Activated naive CD8-positive, alpha-beta T cell treated with anti-CD3 and anti-CD28 coated beads for 36 hours (primary cell): ENCODE measurements at places on chromosomes 13 and 19.
A peak's percentile ranks its signal among the peaks of the same experiment; 100 is the strongest.

- no peak for DNase-seq
These were observed 5.4 kb downstream of the COL4A2 start for GRCh38 chr13:110312339-110313031.

- DNase-seq = peak; percentile 73
These were observed 5.3 kb upstream of the HCN2 start for GRCh38 chr19:584240-585001.

- no peak for DNase-seq
These were observed 64.3 kb downstream of the SPRY2 start for GRCh38 chr13:80276371-80277289.

DNA sequence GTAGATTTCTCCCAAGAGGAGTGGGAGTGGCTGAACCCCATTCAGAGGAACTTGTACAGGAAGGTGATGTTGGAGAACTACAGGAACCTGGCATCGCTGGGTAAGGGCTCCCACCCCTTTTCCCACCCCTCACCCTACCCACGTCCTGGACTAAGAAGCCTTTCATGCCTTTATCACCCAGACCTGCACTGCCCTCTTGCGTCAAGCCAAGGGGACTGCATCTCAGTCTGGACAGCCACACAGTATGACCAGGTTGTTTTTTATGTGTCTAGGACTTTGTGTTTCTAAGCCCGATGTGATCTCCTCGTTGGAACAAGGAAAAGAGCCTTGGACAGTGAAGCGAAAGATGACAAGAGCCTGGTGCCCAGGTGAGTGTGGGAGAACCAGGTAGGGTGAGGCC lies 8.8 kb downstream of the ZFP28 start:
- no peak for DNase-seq

DNA sequence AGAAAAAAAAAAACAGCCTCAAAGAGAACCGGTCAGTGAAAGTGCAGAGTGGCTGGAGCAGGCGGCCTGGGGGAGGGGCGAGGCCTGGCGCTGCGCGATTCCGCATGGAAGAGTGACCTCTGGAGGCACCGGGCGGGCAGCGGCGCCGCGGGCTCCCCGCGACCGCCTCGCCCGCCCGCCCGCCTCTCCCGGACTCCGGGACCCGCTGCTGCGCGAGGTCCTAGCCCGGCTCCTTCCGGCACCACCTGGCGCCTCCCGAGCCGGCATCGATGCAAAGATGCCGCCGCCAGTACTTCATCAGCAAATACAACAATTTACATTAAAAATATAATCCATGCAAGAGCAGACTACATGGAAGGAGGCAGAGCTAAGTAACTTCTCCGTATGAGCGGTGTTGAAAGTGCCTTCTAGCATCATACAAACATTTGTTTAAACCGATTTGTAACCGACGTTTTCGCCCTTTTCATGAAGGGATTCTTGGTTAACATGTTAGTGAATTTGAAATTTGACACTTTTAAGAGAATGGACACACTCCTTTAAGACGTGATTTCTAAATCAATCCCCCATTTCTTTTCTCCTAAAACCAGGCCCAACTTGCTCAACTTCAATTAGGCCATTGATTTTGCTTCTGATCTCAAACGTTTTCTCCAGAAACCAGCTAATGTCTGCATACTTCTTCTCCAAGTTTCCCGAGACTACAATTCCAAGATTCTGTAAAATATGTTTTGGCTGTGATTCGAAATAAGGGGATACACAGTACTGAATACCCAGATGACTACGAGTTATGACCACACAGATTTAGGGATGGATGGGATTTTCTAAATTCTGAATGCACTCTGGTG lies 2.1 kb downstream of the EFNB2 start:
- DNase-seq = peak; percentile 23

GRCh38 chr13:110643768-110644421 lies 28.6 kb downstream of the NAXD start:
- DNase-seq = no peak

DNA sequence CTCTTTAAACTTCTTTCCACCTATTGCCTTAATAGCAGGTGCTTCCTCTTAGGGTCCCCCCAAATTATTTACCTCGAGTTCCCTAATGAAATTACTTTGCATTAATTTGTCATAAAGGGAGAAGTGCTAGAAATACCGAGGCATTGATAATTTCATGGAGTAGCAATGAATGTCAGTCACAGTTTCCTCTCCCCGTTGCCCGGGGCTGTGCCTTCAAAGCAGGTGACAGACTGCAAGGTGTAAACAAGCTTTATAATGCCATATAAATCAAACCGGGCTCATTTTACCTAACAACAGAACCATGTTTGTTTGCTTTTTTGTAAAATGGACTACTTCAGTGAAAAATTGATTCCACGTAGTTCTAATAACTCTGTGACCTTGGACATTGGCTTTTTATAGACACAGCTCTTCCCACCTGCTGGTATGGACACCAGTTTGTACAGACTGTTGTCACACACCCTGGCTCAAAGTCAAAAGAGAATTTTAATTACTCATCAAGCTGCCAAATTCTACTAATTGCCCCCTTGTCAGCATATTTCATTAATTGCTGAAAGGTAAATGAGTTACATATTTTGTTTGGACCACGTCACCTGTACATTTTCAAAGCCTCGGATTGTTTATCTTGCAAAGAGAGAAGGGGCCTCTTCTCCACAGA lies 171.1 kb downstream of the STK24 start:
- no peak for DNase-seq

GRCh38 chr19:13095393-13095784 lies 7.3 kb downstream of the LYL1 start:
- DNase-seq = no peak

- DNase-seq = no peak
These were observed 932.8 kb upstream of the SLITRK6 start for GRCh38 chr13:86731987-86732386.

DNA sequence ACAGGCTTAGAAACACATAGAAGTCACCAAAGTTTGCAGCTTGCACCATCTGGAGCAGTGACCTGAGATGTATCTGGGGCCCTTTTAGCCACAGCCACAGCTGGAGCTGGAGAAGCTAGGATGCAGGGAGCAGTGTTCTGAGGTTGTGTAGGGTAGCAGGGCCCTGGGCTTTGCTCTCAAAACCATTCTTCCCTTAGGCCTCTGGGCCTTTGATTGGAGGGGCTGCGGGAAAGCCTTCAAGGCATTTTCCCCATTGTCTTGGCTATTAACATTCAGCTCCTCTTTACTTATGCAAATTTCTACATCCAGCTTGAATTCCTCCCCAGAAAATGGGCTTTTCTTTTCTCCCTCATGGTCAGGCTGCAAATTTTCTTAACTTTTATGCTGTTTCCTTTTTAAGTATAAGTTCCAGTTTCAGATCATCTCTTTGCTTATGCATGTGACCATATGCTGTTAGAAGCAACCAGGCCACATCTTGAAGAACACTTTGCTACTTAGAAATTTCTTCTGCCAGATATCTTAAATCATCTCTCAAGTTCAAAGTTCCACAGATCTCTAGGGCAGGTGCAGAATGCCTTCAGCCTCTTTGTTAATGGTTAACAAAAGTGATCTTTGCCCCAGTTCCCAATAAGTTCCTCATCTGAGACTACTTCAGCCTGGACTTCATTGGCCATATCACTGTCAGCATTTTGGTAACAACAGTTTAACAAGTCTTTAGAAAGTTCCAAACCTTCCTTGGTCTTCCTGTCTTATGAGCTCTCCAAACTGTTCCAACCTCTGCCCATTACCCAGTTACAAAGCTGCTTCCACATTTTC lies 48.5 kb downstream of the NBEA start:
- DNase-seq = no peak

GRCh38 chr19:46761418-46761831 lies 15.2 kb upstream of the STRN4 start:
- DNase-seq = no peak

- no peak for DNase-seq
These were observed 94.3 kb downstream of the MBNL2 start for GRCh38 chr13:97316390-97316789.

DNA sequence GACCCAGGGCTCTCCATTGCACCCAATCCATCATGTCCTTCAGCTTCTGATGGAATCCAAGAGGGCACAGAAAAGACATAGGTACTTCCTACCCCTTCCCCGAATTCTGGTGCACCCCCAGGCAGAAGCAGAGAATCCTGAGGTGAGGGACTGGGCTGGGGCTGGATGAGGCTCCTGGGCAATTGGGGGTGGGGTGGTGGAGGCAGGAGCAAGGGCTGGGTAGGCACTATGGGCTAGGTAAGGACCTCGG lies 2.7 kb upstream of the KCNC3 start:
- DNase-seq = no peak

- no peak for DNase-seq
These were observed 2480.7 kb upstream of the PCDH20 start for GRCh38 chr13:63896321-63896720.

DNA sequence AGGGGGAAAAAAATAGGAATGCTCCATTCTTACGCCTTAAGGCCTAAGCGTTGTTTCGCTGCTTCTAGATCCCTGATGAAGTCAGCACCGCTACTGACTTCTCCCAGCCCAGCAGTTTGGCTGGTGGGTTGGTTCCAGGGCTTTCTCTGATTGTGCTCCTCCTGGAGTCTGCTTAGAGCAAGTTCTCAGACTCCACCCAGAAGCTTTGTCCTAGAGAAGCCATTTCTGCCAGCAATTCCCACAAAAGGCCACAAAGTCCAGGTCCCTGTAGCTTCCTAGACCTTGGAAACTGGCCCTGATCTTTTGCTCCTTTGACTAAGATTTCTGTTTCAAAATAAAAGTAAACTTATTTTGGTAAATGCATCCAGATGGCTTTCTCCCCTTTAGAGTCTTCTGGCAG lies 65.4 kb downstream of the KCTD12 start:
- DNase-seq = no peak

DNA sequence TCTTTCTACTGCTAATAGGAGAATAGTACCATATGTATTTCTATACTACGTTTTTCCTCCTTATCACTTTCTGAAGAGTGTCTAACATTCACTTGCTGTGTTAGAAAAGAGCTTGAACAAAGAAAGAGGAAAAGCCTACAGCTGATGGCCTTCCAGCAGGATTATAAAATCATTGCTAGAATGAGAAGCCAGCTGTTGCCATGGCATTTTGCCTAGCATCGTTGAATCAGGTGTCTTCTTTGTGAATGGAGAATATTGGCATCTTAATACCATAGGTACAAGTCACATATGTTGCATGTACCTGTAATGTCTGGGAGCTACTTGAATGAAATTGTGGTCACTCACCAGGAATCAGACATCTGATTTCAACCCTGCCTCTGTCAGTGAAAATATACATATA lies 1174.9 kb downstream of the PCDH17 start:
- no peak for DNase-seq

- peak; percentile 69 for DNase-seq
These were observed 713 bp downstream of the KRI1 start for GRCh38 chr19:10565028-10565566.
